NCI-H1092 treated with DMSO at 0.1 percent for 48 hours (cell line): ENCODE measurements at places on chromosomes 1 and 21.

- peak; percentile 83 for DNase-seq
These were observed 104.0 kb downstream of the BRINP2 start for GRCh38 chr1:177274687-177275211.

DNA sequence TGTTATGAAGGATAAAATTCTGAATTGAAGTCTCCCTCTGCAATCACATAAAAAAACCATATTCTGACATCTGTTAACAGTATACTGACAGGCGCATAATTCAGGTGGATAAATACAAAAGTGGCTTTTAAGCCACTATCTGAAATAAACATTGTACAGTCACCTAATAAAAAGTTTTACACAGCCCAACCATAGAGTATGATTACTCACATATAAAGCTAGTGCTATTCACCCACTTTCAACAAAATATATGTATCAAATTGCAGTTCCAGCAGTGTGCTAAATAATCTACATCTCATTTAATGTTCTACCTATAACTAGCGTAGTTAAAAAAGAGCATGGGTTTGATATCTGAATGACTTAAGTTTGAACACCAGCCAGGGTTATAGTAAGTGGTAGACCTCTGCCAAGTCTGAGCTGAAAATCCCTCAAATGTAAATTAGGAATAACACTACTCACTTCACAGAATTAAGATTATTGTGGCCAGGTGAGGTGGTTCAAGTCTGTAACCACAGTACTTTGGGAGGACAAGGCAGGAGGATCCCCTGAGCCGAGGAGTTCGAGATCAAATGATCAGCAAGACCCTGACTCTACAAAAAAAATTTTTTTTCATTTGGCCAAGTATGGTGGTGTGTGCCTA is 3.9 kb downstream of the EGLN1 start:
- DNase-seq, result no peak

GRCh38 chr21:15688016-15688415 is 41.8 kb upstream of the USP25 start:
- no peak for DNase-seq

GRCh38 chr1:157162345-157162744 is 24.1 kb upstream of the ETV3 start:
- no peak for DNase-seq

DNA sequence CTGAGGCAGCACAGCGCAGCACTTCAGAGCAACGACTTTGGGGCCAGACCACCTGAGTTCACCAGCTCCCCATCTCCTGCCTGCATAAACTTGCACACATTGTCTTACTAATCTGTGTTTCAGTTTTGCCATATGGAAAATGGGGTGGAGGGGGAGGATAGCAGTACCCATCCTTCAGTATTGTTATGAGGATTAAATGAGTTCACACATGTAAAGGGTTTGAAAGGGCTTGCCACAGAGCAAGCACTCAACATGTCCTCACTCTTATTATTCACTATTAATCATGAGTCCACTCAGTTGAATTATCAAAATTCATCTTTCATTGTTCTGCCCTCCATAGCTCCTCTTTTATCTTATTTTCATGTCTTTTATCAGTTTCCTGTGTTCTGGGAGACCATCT is 40.1 kb upstream of the BMP8B start:
- DNase-seq, result no peak

- no peak for DNase-seq
These were observed 259.2 kb upstream of the KAZN start for GRCh38 chr1:14339288-14339687.

GRCh38 chr1:207923561-207923960 is 12.6 kb upstream of the CD34 start:
- DNase-seq, result no peak

DNA sequence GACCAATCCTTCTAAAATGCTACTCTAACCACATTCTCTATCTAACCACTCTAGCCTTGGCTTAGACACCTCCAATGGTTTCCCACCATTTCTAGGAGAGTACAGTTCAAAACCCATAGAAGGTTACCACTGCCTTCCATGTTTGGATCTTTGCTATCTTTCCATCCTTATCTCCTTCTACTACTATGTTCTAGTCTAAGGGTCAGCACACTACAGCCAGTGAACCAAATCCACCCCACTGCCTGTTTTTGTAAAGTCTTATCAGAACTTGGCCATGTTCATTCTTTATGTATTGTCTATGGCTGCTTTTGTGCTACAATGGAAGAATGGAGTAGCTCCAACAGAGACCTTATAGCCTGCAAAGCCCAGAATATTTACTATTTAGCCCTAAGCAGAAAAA is 6.2 kb downstream of the MTF1 start:
- DNase-seq, result no peak

- no peak for DNase-seq
These were observed 14.7 kb upstream of the POFUT2 start for GRCh38 chr21:45302082-45303061.

DNA sequence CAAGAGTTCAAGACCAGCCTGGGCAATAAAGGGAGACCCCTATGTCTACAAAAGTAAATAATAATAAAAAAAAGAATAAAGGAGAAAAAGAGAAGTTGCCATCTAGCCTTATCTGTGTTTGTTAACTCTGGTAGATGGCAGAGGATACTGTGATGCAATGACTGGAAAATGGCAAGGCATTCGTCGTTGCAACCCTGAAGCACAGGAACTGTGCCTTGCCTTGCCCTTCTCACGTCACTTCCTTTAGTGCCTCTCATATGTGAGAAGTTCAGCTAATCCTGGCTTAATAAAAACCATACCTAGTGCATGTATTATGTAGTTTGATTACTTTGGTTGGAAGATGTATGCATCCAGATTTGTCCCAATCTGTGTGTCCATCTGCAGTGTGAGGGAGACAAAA is 25.8 kb upstream of the PIGC start:
- no peak for DNase-seq

GRCh38 chr1:198656500-198656932 is 17.7 kb downstream of the PTPRC start:
- no peak for DNase-seq

- DNase-seq, result no peak
These were observed 2.5 kb downstream of the PPT1 start for GRCh38 chr1:40094466-40095110.
